ENCODE measurements at places on chromosomes 5 and 9.

DNA sequence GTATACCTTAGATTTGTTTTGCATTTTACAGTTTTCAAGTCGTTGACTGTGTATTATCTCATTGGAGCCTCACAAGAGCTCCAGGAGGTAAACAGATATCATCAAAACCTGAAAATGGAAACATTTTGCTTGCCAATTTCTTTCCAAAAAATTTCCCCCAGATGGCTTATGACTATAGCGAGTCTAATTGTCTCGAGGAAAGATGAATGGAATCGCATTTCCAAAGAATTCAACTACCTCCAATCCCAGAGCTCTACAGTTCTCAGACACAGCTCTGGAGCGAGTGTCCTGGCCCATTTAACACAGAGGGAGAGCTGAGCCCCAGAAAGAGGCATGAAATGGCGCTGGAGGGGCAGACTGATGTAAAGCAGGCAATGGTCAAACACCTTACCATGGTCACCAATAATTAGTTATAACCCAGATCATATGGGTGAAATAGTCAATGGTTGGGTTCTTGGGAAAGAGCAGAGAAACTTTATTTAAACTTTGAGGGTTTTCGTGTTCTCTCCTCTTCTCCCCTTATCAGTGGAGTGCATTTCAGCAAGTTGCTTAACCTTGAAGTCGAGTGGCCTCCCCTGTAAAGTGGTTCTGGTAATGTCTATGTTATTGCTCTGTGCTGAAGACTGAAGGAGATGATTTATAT lies 168.2 kb downstream of the ZDHHC21 start:
- no peak for DNase-seq

- no peak for DNase-seq
These were observed 210.5 kb downstream of the GRIA1 start for GRCh38 chr5:153700940-153701339.

- no peak for DNase-seq
These were observed 219.4 kb downstream of the SPOCK1 start for GRCh38 chr5:137279521-137280231.

- DNase-seq: no peak
These were observed 303.0 kb upstream of the TLE4 start for GRCh38 chr9:79268806-79269205.

DNA sequence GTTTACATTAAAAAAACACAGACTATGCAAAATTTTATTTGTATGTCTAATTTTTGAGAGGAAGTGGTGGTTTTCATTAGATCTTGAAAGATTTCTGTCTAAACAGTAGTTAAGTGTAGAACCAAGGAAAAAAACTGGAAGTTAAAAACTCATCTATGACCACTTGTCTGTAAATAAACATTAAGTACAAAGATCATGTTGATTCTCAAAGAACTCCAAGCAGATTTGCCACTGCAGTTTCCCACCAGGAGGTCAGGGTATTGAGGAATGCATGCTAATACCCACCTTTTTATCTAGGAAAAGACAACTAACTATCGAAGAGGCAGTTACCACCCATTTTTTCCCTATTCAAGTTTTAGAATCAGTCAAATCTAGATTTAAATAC lies 1.9 kb downstream of the STOM start:
- DNase-seq: no peak

DNA sequence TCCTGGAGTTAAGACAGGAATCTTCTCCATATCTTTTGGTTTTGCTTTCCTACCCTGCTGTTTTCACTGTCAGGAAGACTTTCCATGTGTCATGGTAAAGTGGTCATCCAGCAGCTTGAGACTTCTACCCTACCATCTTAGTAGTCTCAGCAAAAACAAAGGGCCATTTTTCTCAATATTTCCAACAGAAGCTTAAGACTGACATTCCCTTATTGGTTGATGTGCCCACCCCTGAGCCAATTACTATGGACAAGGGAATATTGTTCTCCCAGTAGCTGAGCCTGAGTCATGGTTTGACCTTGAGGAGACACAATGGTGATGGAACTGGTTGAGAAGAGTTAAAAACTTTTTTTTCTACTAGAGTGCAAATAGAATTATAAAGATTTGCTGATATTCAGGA lies 105.6 kb downstream of the CSNK1G3 start:
- no peak for DNase-seq

Data from putamen (tissue), 1 donor.